ENCODE measurements at places on chromosomes 4 and X.

GRCh38 chr4:4726051-4726450 lies 133.4 kb upstream of the MSX1 start:
- H3K4me1 ChIP-seq: peaks cover 17% of the 10 kb centered on the region
- no peak overlapping the region for H3K27ac ChIP-seq
- DNase-seq: no peak
- H3K4me3 ChIP-seq: no peak overlapping the region
- H3K27me3 ChIP-seq: peaks cover 13% of the 10 kb centered on the region

DNA sequence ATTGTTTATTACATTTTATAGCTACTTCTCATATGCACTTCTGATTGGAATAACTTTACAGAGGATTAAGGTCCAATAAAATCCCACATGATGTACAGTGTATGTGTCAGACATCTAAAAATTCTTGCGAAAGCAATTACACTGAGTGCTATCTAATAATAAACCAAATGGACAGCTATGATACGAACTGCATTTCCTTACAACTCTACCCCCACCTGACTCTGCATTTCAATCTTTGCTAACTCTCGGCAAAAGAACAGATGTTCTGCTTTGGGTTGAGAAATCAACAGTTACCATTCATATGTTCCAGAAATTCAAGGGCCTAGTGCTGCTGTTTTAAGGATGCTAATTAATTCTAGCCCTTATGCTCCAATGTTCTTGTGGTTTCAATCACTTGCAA lies 287.9 kb upstream of the NOCT start:
- peaks cover 16% of the 10 kb centered on the region for H3K4me1 ChIP-seq
- DNase-seq: no peak
- no peaks in the 10 kb centered on the region for H3K36me3 ChIP-seq
- peaks cover 9% of the 10 kb centered on the region for H3K27me3 ChIP-seq
- H3K27ac ChIP-seq: no peak overlapping the region

DNA sequence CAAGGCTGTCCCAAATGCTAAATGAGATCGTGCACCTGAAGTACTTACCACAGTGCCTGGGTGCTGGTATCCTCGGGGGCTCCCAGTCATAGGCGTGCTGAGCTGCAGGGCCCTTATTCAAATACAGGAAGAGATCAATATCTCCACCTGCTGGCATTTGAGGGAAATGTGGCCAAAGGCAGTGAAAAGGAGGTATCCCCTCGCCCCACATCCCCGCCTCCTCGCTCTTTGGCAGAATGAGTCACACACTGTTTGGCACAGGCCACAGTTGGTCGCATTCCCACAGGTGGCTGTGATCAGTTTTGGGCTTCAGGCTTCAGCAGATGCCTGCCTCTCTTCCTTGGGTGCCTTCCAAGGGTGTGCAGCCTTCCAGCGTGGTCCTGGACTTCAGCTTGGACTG lies 28.4 kb downstream of the ZNF185 start:
- no peak overlapping the region for H3K4me3 ChIP-seq
- no peaks in the 10 kb centered on the region for H3K27me3 ChIP-seq
- DNase-seq: peak; percentile 46

- no peak for DNase-seq
- H3K4me3 ChIP-seq: no peak overlapping the region
- H3K4me1 ChIP-seq: peaks cover 59% of the 10 kb centered on the region
- H3K36me3 ChIP-seq: no peaks in the 10 kb centered on the region
Measured at GRCh38 chr4:173520921-173521466, 9.0 kb downstream of the HAND2 start.

GRCh38 chr4:141575884-141576283 lies 60.5 kb upstream of the IL15 start:
- DNase-seq: no peak
- H3K27ac ChIP-seq: no peak overlapping the region
- H3K36me3 ChIP-seq: no peaks in the 10 kb centered on the region

DNA sequence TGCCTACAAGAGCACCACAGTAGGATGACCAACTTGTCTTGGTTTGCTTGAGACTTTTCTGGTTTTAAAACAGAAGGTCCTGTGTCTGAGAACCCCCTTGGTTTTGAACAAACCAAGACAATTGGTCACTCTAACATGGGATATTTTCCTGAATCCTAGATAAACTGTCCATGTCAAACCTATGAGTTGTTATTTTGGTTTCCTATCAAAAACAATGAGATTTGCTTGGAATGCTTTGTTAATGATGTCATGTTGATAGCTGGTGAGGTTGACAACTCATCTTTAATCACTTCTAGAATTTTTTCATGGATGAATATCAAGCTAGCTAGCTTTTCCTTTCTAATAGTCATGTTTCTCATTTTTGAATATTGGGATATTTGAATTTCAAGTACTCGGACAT lies 518.3 kb upstream of the ARX start:
- H3K27ac ChIP-seq: no peak overlapping the region
- H3K27me3 ChIP-seq: no peaks in the 10 kb centered on the region
- H3K36me3 ChIP-seq: no peaks in the 10 kb centered on the region
- no peaks in the 10 kb centered on the region for H3K4me1 ChIP-seq
- DNase-seq: no peak

DNA sequence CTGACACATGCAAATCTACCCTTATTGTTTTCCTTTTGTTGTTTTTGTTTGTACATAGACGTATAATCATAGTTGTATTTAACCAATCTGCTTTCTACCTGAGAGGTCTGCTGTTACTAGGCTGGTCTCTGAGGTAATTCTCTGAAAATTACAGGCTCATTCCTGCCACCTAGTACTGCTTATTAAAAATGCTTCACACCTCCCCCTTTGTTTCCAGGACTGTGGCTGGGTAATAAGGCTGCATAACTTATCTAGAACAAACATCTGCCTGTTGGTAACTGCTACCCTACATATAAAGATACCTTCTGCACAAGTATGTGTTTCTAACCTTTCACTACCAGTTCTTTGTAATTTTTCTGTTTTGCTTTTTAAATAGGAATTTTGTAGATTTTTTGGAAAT lies 34.2 kb downstream of the COX7B2 start:
- DNase-seq: no peak
- no peak overlapping the region for H3K27ac ChIP-seq
- H3K27me3 ChIP-seq: no peaks in the 10 kb centered on the region
- H3K4me3 ChIP-seq: no peak overlapping the region
- H3K4me1 ChIP-seq: no peaks in the 10 kb centered on the region

GRCh38 chr4:25437926-25438325 lies 60.9 kb downstream of the ANAPC4 start:
- no peak overlapping the region for H3K27ac ChIP-seq
- H3K4me1 ChIP-seq: no peaks in the 10 kb centered on the region
- H3K36me3 ChIP-seq: no peaks in the 10 kb centered on the region
- no peaks in the 10 kb centered on the region for H3K27me3 ChIP-seq

DNA sequence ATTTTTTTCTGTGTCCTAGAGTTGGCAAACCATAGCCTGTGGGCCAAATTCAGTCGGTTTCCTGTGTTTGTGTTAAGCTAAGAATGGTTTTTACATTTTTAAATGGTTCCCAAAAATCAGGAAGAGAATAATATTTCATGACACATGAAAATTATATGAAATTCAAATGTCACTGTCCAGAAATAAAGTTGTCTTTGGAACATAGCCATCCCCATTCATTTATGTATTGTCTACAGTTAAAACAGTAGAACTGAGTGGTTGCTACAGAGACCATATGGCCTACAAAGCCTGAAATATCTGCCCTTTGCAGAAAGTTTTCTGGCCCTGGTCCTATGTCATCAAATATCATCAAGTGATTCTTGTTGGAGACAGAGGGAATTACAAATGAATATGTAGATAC lies 15.5 kb downstream of the FRMPD4 start:
- no peaks in the 10 kb centered on the region for H3K4me1 ChIP-seq
- no peaks in the 10 kb centered on the region for H3K36me3 ChIP-seq
- no peak overlapping the region for H3K27ac ChIP-seq
- no peak overlapping the region for H3K4me3 ChIP-seq

GRCh38 chr4:109207061-109207460 lies 95.4 kb downstream of the COL25A1 start:
- H3K4me3 ChIP-seq: no peak overlapping the region
- no peaks in the 10 kb centered on the region for H3K27me3 ChIP-seq
- H3K36me3 ChIP-seq: no peaks in the 10 kb centered on the region

- H3K4me1 ChIP-seq: peaks cover 7% of the 10 kb centered on the region
- H3K4me3 ChIP-seq: no peak overlapping the region
- no peak for DNase-seq
- no peak overlapping the region for H3K27ac ChIP-seq
- no peaks in the 10 kb centered on the region for H3K36me3 ChIP-seq
- peaks cover 16% of the 10 kb centered on the region for H3K27me3 ChIP-seq
Measured at GRCh38 chr4:6124386-6125102, 75.8 kb downstream of the JAKMIP1 start.

GRCh38 chr4:1448589-1449420 lies 42.6 kb upstream of the NKX1-1 start:
- H3K4me3 ChIP-seq: no peak overlapping the region
- no peak overlapping the region for H3K27ac ChIP-seq
- DNase-seq: no peak
- no peaks in the 10 kb centered on the region for H3K36me3 ChIP-seq
- H3K27me3 ChIP-seq: peaks cover 30% of the 10 kb centered on the region

- H3K4me1 ChIP-seq: peaks cover 18% of the 10 kb centered on the region
- peaks cover 20% of the 10 kb centered on the region for H3K27me3 ChIP-seq
- no peaks in the 10 kb centered on the region for H3K36me3 ChIP-seq
Measured at GRCh38 chr4:8771258-8771590, 100.4 kb downstream of the HMX1 start.

GRCh38 chr4:110484029-110484428 lies 8.1 kb downstream of the ENPEP start:
- no peak overlapping the region for H3K27ac ChIP-seq
- H3K36me3 ChIP-seq: no peaks in the 10 kb centered on the region
- no peak overlapping the region for H3K4me3 ChIP-seq
- peaks cover 42% of the 10 kb centered on the region for H3K4me1 ChIP-seq

- DNase-seq: no peak
- no peaks in the 10 kb centered on the region for H3K27me3 ChIP-seq
Measured at GRCh38 chr4:100489305-100489704, 28.5 kb downstream of the EMCN start.

DNA sequence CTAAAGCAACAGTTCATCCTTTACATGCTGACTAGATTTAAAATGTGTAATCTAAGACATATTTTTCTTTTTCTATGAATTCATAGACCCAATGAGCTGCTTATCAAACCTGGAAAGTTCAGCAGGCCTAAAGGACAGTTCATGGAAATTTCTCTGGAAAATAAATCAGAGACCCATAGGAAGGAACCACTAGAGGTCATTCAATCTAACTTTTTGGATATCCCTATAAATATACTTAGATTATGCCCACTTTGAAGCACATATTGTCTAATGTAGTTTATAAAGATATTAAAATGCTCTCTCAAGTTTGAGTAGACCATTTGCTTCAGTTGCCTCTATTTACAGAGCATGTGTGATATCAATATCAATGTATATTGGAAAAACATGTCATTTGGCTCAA lies 473.0 kb downstream of the FAT4 start:
- peaks cover 6% of the 10 kb centered on the region for H3K27me3 ChIP-seq
- H3K4me1 ChIP-seq: peaks cover 11% of the 10 kb centered on the region
- H3K36me3 ChIP-seq: no peaks in the 10 kb centered on the region
- no peak overlapping the region for H3K4me3 ChIP-seq
- DNase-seq: no peak

DNA sequence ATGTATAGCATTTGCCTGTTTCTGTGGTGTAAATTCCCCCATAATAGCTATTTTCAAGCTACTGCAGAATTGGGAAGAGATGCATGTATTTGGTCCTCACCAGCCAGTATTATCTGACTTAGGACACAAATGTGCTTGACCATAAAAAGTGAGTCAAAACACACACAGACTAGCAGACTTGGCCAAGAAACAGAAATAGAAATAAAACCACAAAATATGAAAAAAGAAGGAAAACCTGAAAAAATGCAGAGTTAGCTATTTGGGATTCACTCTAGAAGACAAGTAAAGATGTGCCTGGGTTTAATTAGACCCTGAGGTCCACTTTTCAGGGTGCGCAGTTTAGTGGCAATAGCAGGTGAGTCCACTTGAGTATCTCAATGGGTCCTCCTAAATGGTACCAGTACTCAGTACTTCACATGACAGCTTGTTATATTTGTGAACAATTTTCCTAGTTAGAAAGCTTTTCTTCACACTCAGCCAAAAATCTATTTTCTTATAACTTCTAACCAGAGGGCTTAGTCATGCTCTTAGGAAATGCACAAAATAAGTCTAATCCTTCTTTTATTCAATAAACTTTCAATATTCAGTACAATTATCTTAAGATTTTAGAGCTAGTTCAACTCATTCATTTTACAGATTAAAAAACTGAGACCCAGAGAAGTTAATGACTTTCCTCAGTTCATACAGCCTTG lies 108.7 kb upstream of the JADE1 start:
- H3K27me3 ChIP-seq: peaks cover 2% of the 10 kb centered on the region
- no peaks in the 10 kb centered on the region for H3K4me1 ChIP-seq
- H3K36me3 ChIP-seq: no peaks in the 10 kb centered on the region
- DNase-seq: no peak
- H3K27ac ChIP-seq: peak overlapping the region; percentile 48

GRCh38 chrX:133053861-133054598 lies 42.9 kb downstream of the USP26 start:
- H3K4me3 ChIP-seq: no peak overlapping the region
- H3K27ac ChIP-seq: no peak overlapping the region
- H3K27me3 ChIP-seq: no peaks in the 10 kb centered on the region
- DNase-seq: no peak
- peaks cover 22% of the 10 kb centered on the region for H3K4me1 ChIP-seq

GRCh38 chrX:12206413-12206812 lies 68.1 kb downstream of the FRMPD4 start:
- H3K4me1 ChIP-seq: no peaks in the 10 kb centered on the region
- DNase-seq: no peak
- H3K27me3 ChIP-seq: peaks cover 10% of the 10 kb centered on the region
- H3K27ac ChIP-seq: no peak overlapping the region

- H3K36me3 ChIP-seq: no peaks in the 10 kb centered on the region
- H3K4me1 ChIP-seq: no peaks in the 10 kb centered on the region
- DNase-seq: no peak
- H3K4me3 ChIP-seq: no peak overlapping the region
Measured at GRCh38 chr4:140188975-140189374, 35.0 kb upstream of the MAML3 start.

DNA sequence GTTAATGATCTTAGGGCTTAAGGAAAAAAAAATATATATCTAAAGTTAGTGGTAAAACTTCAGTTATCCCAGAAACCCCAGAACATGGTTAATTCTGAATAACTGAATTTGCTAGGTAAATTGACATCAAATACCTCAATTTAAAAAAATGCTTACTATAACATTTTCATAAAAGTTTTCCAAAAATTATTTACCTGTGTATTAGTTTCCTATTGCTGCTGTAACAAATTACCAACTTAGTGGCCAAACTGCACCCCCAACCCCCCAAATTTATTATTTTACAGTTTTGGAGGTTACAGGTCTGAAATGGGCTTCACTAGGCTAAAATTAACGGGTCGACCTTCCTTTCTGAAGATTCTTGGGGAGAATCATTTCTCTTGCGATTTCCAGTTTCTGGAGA lies 95.2 kb downstream of the PDLIM5 start:
- H3K4me1 ChIP-seq: no peaks in the 10 kb centered on the region
- H3K36me3 ChIP-seq: peaks cover 48% of the 10 kb centered on the region
- no peak for DNase-seq
- H3K27ac ChIP-seq: no peak overlapping the region

DNA sequence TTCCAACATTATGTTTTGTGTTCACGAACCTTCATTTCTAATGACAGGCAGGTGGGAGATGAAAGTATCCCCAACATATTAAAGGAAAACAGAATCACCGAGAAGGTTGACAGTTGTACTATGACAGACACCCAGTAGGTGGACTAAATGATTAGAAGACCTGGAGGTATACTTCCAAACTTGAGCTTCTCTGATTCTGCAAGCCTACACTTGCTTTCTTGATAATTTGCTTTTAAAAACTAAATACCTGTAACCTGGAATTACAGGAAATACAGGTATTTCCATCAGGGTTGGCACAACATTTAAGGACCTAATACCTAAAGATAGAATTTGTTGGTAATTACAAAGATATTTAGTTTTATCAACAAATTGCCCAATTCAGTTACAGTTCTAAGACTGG lies 43.4 kb downstream of the C4orf51 start:
- H3K4me1 ChIP-seq: peaks cover 14% of the 10 kb centered on the region
- H3K36me3 ChIP-seq: no peaks in the 10 kb centered on the region
- H3K27ac ChIP-seq: no peak overlapping the region
